ENCODE measurements at places on chromosomes 6 and 20. TPM values are rescaled to one million over a fixed set of nuclear protein-coding genes. Genes with fewer than 3 reads are reported as not detected.

GRCh38 chr6:78829407-78829806 is 37.9 kb upstream of the IRAK1BP1 start:
- no peak for DNase-seq

C6orf58 gene
- 0.77 TPM for polyA plus RNA-seq

PRPH2 gene
- 2.6 TPM for polyA plus RNA-seq

DNA sequence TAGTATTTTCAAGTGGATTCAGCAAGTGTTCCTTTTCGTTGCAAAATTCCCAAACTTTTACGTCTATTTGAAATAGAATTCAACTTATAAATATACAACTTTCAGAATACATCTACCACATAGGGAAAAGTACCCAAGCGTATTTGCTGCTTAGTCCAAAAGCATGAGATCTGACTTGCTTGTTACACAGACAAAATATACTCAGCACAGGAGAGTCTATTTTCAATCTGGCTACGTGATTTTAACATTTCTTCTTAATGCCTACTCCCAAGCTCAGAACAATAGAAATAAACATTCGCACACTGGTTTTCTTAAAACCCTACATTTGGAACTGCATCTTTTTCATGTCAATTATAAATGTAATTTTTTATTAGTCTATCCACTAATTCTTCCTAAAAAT is 672 bp downstream of the PKHD1 start:
- DNase-seq, result no peak

TMC2 gene
- 0.10 TPM for polyA plus RNA-seq

GRCh38 chr20:19407736-19408135 is 195.3 kb downstream of the SLC24A3 start:
- no peak for DNase-seq

GRCh38 chr20:5400164-5400762 is 83.5 kb upstream of the PROKR2 start:
- no peak for DNase-seq

- DNase-seq, result no peak
Measured at GRCh38 chr6:12605888-12606345, 110.7 kb upstream of the PHACTR1 start.

GRCh38 chr6:2993755-2994317 is 5.9 kb upstream of the NQO2 start:
- DNase-seq, result no peak

DNA sequence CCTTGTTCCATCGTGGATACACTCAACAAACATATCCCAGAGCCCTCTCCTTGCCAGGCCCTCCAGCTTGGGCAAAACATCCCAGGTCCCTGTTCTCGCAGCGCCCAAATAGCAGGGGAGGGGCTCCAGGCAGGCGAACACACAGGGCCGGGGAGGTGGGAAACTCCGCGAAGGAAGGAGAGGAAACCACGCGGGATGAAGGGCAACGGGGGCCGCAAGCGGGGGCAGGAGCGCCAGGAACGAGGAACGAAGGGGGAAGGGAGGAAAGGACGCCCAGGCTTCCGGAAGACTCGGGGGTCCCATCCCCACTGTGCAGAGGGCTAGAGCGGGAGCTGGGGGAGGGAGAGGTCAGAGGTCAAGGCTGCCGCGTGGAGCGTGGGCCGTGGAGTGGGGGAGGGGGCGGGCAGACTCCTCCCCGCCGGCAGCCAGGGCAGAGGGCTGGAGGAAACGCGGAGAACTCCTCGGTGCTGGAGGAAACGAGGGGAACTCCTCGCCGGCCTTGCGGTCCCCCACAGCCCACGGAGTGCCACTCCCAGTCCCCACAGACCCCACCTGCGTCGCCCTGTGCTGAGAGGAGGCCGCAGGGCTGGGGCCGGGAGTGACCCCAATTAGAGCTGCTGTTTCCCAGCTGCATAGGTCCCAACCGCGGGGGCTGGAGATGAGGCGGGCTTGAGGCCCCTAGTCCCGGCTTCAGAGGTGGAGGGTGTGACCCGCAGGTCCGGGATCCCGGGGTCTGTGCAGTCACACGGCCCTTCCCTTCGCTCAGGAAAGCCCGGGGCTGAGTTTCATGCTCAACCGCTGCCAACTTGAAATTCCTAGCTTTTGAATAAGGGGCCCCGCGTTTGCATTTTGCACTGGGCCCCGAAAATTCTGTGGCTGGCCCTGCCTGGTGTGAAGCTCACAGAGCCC is 1.2 kb upstream of the RBM38 start:
- DNase-seq, result no peak

DNA sequence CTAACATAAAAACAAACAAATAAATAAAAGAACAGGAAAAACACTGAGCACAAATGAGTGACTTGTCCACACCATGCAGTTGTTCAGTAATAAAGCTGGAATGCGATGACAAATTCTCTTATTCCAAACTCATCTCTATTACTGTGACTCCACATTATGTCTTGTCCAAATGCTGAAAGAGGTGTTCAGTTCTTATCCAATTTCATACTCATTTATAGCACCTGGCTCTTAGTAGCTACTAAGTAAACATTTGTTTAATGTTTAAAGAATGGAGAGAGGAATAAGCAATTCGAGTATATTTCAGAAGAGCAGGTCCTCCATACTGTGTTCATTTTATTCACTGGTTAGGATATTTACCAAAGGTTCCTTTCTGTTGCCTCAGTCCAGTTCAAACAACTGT is 439.0 kb upstream of the JAG1 start:
- DNase-seq, result no peak
